ENCODE measurements at places on chromosomes 3 and 15. TPM values are rescaled to one million over a fixed set of nuclear protein-coding genes. Genes with fewer than 3 reads are reported as not detected.

DNA sequence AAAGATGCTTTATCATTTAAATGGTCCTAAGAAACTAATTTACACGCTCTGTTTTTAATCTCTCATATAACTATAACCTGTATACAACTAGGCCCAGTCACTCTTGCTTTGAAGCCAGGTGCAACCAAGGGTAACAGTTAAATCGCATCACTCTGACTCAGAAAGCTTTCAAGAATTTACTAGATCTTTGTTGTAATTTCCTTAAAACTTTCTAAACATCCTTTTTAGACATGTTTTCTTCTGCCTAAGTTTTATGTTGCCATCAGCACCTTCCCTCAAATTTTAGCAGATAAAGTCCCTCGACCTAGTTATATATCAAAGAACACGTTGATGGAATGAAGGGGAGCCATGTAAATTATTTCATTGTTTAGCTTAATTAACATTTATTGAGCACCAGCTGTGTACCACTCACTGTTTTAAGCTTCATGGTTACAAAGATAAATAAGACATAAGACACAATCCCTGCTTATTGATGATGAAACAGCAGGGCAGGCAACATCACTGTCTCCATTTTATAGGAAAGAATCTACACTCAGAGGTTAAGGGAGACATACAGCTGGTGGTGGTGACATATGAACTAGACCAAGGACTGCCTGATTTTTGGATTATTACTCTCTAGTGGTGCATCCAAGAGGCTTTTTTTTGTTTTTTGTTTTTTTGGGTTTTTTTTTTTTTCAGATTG lies 101.0 kb downstream of the CD200R1L start:
- ATAC-seq, result no peak

DNA sequence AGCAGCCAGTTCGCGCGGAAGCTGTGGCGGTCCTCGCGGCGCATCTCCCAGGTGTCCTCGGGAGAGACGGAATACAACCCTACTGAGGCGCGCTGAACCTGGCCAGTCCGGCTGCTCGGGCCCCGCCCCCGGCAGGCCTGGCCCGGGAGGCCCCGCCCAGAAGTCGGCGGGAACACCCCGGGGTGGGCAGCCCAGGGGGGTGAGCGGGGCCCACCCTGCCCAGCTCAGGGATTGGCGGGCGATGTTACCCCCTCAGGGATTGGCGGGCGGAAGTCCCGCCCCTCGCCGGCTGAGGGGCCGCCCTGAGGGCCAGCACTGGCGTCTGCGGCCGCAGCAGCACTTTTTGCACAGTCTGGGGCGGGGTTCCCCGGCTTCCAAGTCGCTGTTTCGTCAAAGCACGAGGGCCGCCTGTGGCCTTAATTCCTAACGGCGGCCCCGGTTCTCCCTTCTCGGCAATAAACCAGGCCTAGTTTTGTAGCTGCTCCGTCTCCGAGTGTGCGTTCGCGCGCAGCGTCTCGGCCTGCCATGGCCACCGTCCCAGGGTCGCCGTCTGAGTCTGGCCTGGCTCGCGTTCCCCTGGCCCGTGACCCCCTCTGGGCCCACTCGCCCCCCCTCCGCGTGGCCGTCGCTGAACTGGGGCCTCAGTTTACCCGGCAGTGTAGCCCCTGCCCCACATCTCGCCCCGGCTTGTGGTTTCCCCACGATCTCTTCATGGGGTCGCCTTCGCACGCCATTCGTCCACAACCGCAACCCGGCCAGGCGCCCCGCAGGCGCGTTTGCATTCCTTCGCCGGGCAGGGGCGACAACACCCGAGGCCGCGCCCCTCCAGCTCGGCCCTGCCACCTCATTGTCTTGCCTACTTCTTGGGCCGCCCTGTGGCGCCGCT lies 30.0 kb downstream of the NBEAL2 start:
- ATAC-seq, result peak; percentile 97

GRCh38 chr3:129937717-129938116 lies 36.8 kb upstream of the TRH start:
- ATAC-seq, result no peak

GRCh38 chr3:17831366-17831765 lies 88.9 kb upstream of the TBC1D5 start:
- no peak for ATAC-seq

- peak; percentile 67 for ATAC-seq
These were observed 67.4 kb downstream of the GRIP2 start for GRCh38 chr3:14472471-14473351.

The GOLGA6L7 gene
- not detected for total RNA-seq

The C2CD4B gene
- total RNA-seq, result 0.17 TPM

DNA sequence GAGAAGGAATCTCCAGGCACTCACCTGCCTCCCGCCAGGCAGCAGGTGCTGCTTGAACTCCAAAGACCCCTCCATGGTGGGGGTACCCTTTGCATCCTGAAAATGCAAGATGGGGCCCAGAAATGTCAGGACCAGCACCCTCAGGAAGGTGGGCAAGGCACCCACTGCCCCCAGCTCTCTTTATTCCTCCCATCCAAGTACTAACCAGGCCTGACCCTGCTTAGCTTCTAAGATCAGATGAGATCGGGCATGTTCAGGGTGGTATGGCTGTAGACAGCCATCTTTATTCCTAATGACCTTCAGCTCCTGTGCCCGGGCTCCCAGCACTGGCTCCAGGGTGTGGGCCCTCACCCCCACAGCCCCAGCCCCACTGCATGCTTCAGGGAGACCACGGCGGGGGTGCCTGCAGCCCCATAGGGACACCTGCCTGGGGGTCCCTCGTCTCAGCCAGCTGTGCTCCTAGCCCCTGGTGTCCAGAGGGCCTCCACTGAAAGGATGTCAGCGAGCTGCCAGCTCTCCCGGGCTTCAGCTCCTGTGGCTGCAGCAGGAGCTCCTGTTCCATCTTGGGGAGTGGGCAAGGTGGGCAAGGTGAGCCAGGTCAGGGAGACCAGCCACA lies 13.2 kb downstream of the PLA2G4B start:
- ATAC-seq, result no peak

GRCh38 chr3:46049093-46049492 lies 21.8 kb upstream of the XCR1 start:
- no peak for ATAC-seq

- ATAC-seq, result no peak
These were observed 102.8 kb downstream of the FRMD5 start for GRCh38 chr15:44092221-44092620.

The MOBP gene
- 0.08 TPM for total RNA-seq

The CAPN3 gene
- 16.2 TPM for total RNA-seq

The CPLX3 gene
- total RNA-seq, result not detected

The CCDC9B gene
- 105 TPM for total RNA-seq

- ATAC-seq, result no peak
These were observed 66.0 kb downstream of the PLD1 start for GRCh38 chr3:171744158-171744741.

The TGM5 gene
- 0.58 TPM for total RNA-seq

DNA sequence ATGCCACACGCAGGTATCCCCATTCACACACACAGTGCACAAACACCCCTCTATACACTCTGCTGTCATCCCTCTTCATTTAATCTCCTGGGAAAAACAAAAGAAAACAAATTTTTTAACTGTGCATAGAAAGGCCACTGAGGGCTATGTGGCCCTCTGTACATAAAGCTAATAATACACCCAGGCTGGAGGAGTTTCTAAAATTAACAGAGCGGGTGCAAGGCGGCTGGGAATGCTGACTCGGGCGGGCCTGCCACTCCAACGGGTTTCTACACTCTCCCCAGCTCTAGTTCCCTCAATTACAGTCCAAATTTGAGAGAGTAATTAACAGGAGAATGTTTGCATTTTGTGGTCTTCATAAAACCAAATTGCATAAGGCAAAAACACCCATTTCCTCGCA lies 23.1 kb downstream of the HCN4 start:
- ATAC-seq, result no peak

- no peak for ATAC-seq
These were observed 645 bp upstream of the SLITRK3 start for GRCh38 chr3:165196577-165197480.

GRCh38 chr3:122101646-122102045 lies 46.5 kb downstream of the CD86 start:
- no peak for ATAC-seq

GRCh38 chr15:76195506-76196268 lies 115.6 kb downstream of the ETFA start:
- ATAC-seq, result no peak

DNA sequence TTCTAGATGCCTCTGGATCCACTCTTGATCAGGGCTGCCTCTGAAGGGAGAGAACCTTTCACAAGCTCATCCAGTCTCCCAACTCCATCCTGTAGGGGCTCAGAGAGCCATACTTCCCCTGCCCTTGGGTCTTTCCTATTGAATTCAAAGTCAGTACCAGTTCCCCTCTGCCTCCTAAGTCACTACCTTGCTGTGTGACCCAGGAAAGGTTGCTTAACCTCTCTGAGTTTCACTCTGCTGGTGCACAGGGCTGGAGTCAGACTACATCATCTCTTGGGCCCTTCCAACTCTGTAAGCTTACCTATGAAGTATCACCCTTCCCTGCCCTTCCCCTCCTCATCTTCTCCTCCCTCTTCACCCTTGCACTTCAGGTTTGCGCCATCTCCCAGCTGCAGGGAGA lies 117.9 kb downstream of the MEGF11 start:
- no peak for ATAC-seq

The NTRK3 gene
- total RNA-seq, result 1.2 TPM

DNA sequence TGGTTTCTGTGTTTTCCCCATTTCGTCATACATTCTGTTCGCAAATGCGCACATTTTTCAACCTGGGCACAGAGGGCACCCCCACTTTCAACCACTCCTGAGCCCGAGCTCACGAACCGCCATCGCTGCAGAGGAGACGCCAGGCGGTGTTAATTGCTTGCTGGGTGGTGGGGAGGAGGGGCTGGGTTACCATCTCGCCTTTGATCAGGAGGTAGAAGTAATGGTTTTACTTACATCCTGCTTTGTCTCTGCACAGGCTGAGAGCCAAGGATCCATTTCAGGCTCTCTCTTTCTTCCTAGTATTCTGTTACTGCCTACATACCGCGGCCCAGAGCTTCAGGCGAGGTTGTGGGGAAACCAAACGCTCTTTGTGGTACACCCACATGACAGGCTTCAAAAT lies 177.3 kb upstream of the WNT5A start:
- ATAC-seq, result no peak

DNA sequence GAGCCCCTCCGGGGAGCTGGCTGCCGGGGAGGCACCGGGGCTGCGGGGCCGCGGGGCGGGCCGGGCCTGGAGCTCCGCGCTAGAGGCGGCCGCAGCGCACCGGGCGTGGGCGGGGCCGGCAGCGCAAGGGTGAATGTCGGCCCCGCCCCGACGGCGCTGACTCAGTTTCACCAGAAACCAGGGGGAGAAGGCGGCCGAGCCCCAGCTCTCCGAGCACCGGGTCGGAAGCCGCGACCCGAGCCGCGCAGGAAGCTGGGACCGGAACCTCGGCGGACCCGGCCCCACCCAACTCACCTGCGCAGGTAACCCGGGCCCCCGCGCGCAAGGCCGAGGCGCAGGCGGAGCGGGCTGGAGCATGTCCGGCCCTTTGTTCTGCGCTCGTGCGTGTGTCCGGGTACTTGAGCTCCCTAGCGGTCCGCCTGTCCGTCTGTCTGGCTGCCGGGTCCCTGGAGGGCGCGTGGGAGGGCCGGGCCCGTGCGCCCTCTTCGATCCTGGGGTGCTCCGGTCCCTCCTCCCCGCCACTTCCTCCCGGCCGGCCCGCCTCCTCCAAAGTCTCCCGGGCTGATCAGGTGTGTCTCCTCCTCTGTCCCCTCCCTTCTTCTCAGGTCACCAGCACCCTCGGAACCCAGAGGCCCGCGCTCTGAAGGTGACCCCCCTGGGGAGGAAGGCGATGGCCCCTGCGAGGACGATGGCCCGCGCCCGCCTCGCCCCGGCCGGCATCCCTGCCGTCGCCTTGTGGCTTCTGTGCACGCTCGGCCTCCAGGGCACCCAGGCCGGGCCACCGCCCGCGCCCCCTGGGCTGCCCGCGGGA lies at the start of gene SPINT1:
Gene SPINT1 (plus strand): TSS at position 164 of the 811 bp plus-strand sequence. CDS start 507 bp downstream, at position 671.
- no peak for ATAC-seq

DNA sequence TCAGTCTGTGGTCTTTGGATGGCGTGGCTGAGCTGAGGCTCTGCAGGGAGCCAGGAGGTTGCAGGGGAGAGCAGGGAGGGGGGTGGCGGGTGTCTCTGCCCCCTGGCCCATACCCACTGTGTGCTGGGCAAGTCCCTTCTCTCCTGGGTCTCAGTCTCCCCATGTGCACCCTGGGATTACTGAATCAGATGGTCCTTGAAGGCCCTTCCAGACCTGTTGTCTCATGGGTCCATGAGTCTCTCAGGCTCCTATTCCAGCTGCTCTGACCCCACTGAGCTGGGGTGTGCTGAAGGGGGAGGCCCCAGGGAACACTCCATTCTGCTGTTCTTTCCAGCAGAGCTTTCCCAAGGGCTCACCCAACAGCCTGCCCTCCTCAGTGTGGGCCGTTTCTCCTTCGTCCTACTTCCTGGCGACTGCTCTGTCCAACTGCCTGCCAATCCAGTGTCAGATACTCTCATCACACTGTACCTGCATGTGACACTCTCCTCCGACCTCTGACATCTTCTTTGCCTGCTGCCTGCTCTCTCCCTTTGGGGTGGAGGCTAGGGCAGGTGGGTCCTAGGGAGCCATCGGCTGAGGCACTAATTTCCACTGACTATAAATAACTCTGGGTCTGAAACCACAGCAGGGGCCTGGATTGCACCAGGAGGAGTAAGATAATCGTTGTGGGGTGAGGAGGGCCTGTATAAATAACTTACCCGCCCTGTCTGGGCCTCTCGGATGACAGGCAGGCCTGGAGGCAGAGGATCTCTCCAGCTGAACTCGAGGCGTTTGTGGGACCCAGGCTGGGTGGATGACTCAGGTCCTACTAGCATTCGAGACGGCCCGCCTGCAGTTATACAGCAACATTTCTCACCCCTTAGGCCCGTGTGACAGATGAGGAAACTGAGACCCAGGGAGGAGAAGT lies 67.1 kb downstream of the ATP2B2 start:
- ATAC-seq, result no peak

The PIERCE2 gene
- total RNA-seq, result 4.5 TPM
